ENCODE measurements at places on chromosomes 4 and X. TPM values are rescaled to one million over a fixed set of nuclear protein-coding genes. Genes with fewer than 3 reads are reported as not detected.

GRCh38 chrX:150213481-150214030, 149.6 kb upstream of the MAMLD1 start:
- no peak overlapping the region for H3K4me3 ChIP-seq
- peaks cover 10% of the 10 kb centered on the region for H3K4me1 ChIP-seq
- no peaks in the 10 kb centered on the region for H3K27me3 ChIP-seq
- no peaks in the 10 kb centered on the region for H3K36me3 ChIP-seq

- no peaks in the 10 kb centered on the region for H3K27me3 ChIP-seq
- H3K27ac ChIP-seq = no peak overlapping the region
- no peaks in the 10 kb centered on the region for H3K36me3 ChIP-seq
These were observed 38.6 kb upstream of the AADAT start for GRCh38 chr4:170128219-170128804.

DNA sequence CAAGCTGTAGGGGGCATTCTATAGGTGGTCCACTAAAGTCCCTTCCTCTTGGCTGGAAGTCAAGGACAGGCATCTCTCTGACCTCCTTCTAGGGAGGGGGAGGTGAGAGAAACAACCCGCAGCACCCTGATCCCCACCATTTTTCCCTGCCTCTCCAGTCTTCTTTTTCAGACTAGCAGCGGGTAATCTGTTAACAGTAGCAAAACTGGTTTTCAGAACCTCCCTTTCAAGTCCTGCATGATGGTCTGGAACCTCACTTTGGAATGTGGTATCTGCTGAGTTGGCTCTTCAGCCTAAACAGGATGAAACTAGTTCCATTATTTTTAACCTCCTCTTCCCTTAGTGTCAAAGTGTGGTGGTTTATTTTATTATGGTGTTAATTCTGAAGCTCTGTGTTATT, 196.0 kb downstream of the NWD2 start:
- no peak overlapping the region for H3K4me3 ChIP-seq
- no peaks in the 10 kb centered on the region for H3K4me1 ChIP-seq
- no peak for DNase-seq
- H3K36me3 ChIP-seq = no peaks in the 10 kb centered on the region
- no peaks in the 10 kb centered on the region for H3K27me3 ChIP-seq

GRCh38 chr4:120007896-120008436, 58.7 kb downstream of the MAD2L1 start:
- DNase-seq = no peak
- H3K4me1 ChIP-seq = no peaks in the 10 kb centered on the region
- H3K27me3 ChIP-seq = no peaks in the 10 kb centered on the region
- H3K36me3 ChIP-seq = no peaks in the 10 kb centered on the region
- H3K4me3 ChIP-seq = no peak overlapping the region

CENPE gene
- total RNA-seq = 3.4 TPM

HTATSF1 gene
- total RNA-seq = 27.4 TPM

TBC1D8B gene
- total RNA-seq = 7.4 TPM

- H3K4me1 ChIP-seq = no peaks in the 10 kb centered on the region
- no peak for DNase-seq
- H3K27me3 ChIP-seq = no peaks in the 10 kb centered on the region
- H3K36me3 ChIP-seq = no peaks in the 10 kb centered on the region
These were observed 79.3 kb upstream of the DYNLT3 start for GRCh38 chrX:37926700-37927099.

GC gene
- 0.86 TPM for total RNA-seq

All from lower lobe of right lung (tissue), 2 donors.